ENCODE measurements at places on chromosomes 5 and 9.

- no peak for DNase-seq
Observed at GRCh38 chr9:76369583-76369982, 24.6 kb downstream of the RFK start.

GRCh38 chr9:85941966-85942912 lies 1.3 kb downstream of the NAA35 start:
- DNase-seq, result no peak

DNA sequence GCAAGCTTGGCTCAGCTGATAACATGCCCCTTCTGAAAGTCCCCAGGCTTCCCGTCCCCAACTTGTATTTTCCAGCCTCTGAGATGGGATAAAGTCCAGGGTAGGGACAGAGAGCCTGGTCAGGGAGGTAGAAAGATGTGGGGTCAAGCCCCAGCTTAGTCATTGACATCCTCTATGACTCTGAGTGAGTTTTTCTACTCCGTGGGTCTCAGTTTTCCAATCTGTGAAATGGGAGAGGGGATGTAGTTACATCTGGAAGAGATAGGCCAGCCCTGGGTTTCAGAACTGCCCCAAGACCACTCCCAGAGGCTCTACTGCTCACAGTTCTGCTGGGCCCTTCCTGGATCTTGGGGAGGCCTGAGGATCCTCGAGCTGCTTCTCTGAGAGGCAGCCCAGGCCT lies 3.1 kb downstream of the GPRIN1 start:
- DNase-seq, result no peak

GRCh38 chr9:136237486-136238341 lies 7.9 kb downstream of the QSOX2 start:
- no peak for DNase-seq

GRCh38 chr5:169036079-169036805 lies 264.7 kb downstream of the SLIT3 start:
- no peak for DNase-seq

DNA sequence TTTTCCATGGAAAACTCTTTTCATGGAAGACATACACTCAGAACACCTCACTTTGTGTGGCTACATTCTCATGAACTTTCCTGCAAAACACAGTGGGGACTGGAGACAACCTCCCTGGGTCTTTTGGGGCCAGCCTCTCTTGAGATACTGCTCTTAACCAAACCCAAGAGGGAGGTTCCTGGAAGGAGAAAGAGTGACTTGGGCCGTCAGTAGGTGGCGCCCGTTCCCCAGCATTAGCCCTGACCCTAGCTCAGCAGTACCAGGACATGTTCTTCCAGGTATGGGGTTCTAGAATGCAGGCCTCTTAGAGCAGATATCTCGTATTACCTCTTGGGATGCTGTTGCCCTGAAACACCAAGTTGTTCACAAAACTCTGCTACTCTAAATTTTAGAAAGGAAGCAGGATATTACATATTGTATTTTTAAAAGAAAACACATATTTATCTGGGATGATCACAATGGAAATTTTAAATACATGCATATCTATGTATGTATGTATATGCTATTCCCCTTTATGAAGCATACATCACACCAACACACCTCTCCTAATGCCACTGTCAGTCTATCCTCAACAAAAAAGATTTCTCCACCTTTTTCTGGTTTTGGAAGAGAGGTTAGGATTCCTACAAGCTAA lies 15.8 kb upstream of the GLIS3 start:
- DNase-seq, result peak; percentile 46

- no peak for DNase-seq
Observed at GRCh38 chr5:149646564-149646963, 65.3 kb downstream of the ARHGEF37 start.

- DNase-seq, result no peak
Observed at GRCh38 chr9:115668521-115668920, 485.1 kb upstream of the PAPPA start.

- no peak for DNase-seq
Observed at GRCh38 chr5:10757043-10757442, 4.0 kb downstream of the DAP start.

- DNase-seq, result no peak
Observed at GRCh38 chr5:157157293-157157891, 8.7 kb downstream of the GARIN3 start.

- DNase-seq, result no peak
Observed at GRCh38 chr5:139079225-139079990, 118.8 kb downstream of the SIL1 start.

DNA sequence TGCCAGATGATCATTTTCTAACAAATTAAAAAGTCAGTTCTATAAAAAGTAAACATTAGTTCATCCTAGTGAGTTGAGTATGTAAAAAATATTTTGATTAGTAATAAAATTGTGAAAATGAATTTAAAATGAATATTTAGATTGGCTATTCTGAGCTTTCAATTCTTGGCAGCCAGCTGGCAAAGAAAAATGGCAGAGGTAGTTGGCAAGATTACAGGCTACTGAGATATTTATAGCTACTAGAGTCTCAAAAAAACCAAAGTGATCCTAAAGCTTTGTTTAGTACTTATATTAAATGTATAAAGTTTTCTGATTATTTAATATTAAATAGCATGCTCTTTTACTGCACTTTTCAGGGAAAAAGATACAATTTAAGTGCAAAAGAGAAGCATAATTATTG lies 25.0 kb downstream of the SGTB start:
- no peak for DNase-seq

DNA sequence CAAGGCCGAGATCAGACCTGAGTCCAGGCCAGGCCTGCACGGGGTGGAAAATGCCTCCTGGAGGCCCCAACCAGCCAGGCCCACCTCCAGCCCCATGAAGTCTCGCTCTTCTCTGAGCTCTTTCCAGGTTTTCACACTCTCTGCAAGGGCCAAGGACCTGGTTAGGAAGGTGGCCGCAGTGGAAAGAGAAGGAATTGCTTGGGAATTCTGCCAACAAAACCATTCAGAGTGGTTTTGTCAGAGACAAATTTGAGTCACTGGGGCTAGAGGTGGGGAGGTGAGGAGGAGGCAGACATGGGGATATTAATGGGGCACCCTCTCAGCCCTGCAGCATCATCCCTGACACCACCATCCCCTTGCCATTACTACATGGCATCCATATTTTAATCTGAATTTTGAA lies 261.0 kb downstream of the ROR2 start:
- no peak for DNase-seq

DNA sequence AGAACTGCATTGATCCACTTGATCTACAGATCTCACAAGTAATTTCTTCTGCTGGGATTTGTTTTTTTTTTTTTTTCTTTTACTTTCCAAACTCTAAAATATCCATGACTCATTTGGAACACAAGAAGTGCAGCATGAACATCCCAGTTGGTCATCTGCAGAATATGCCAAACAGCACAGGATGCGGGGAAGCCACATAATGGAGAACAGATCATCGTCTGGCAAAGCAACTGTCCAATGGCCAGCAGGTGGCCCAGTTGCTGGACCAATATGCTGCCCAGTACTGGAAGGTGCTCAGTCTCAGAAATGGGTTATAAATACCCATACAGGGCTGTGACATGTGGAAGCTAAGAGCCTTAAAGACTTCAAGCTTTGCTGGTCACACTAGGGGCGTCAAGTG lies 221.3 kb upstream of the TAS2R1 start:
- DNase-seq, result no peak

- no peak for DNase-seq
Observed at GRCh38 chr9:115681585-115681984, 472.0 kb upstream of the PAPPA start.

DNA sequence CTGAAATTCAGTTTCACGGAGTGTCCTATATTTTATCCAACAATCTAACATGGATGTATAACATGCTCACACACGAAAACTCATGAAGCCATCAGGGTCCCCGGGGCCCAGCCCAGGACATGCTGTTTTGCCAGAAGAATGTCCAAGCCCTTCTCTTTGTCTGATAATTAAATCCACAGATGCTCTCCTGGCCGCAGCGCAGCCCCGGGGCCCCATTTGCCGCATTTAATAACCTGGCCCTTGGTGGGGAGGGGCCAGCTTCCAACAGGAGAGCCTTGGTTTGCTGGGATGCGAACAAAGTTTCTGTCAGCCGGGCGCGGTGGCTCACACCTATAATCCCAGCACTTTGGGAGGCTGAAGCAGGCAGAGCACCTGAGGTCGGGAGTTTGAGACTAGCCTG lies 30.0 kb downstream of the PLPP7 start:
- no peak for DNase-seq

GRCh38 chr5:150787656-150788055 lies 9.1 kb downstream of the SMIM3 start:
- DNase-seq, result no peak

DNA sequence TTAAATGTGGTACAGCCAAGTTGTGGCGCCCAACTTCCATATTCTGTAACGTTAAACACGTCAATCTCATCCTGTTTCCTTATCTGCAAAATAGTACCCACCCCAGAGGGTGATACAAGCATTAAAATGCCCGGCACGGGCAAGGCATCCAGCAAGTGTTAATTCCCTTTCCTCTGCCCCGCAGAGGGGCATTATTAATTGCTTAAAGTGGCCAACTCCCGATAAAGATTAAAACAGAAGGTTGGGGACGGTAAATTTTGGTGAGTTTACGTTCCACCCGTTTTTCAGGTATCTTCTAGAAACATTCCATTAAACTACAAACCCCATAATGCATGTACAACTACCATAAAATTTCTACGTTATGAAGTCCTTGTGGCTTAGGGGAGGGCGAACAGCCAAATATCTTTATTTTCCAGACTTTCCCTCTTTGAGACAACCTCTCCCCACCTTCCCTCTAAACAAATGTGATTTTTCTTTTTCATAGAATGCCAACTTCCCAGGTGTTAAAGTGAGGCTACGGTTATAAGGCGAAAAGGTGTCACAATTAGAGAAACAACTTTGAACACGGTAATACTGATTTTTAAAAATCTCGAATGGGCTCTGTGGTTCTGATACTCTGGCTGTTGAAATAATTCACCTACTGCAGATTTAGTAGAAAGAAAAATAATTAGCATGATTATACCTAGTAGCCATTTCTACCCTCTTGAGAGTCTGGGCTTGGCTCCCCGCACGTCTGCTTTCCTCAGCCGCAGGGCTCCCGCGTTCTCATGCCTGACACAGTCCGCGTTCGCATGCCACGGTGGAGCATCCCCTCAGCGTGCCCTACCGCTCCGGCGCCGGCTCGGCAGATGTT lies 1.2 kb upstream of the GPBP1 start:
- no peak for DNase-seq

DNA sequence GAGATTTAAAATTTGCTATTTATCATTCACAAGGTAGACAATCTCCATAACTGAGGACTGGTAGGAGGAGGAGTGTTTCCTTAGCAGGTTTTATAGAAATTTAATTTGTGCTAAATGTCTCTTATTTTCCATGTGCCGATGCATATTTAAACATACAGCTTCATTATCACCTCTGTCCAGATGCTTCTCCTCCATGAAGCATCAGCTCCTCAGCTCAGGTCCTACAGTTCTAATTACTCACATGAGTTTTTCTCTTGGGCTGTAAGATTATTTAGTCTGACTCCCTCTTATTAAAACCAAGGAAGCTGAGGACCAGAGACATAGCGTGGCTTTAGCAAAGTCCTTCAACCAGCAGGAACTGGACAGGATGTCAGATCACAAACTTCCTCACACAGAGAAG lies 300.2 kb upstream of the PANK3 start:
- no peak for DNase-seq

- no peak for DNase-seq
Observed at GRCh38 chr9:96420468-96421219, 2.5 kb upstream of the ZNF367 start.

DNA sequence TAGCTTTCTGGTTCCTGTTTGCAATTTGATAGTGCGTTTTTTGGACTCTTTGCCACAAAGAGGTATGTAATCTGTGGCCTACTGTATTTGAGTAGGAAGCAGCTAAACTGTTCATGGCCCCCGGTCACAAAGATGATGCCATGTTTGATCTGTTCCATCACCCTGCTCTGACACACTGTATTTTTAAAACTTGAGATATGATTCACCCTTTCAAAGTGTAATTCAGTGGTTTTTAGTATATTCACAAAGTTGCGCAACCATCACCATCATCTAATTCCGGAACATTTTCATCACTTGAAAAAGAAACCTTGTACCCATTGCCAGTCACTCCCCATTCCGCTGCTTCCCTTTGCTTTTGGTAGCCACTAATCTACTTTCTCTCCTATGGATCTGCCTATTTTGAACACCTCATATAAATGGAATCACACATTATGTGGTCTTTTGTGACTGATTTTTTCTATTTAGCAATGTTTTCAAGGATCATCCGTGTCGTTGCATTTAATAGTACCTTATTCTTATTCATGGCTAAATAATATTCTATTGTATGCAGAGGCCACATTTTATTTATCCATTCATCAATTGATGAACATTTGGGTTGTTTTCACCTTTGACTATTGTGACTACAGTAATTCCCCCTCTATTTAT lies 141.6 kb downstream of the NR3C1 start:
- DNase-seq, result no peak

DNA sequence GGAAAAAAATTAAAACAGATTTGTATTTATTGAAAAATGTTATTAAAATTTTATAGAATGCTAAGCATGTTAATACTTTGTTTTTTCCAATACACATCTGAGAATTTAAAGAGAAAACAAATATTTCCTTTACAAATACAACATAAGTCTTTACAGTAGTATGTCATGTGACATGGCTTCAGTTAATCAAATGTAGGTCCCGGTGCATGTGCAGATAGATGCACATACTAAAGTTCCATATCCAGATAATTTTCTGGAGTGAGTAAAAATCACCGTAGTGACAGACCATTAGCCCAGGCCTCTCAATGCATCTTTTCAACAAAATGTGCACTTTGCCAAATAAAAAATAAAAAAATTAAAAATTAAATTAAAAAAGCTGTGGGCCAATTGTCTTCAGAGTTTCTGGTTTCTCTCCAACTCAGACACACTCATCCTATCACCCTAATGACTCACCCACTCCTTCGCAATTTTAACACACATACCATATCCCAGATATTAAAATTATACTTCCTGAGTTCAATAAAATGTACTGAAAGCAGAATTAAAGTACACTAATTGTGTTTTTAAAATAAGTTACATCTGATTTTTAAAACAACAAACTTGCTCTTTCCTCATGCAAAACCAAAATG lies 508.1 kb downstream of the NR2F1-AS1 start:
- DNase-seq, result no peak

- DNase-seq, result no peak
Observed at GRCh38 chr5:61346511-61346910, 14.5 kb downstream of the ZSWIM6 start.

- DNase-seq, result no peak
Observed at GRCh38 chr5:69512740-69513260, 20.2 kb downstream of the OCLN start.

DNA sequence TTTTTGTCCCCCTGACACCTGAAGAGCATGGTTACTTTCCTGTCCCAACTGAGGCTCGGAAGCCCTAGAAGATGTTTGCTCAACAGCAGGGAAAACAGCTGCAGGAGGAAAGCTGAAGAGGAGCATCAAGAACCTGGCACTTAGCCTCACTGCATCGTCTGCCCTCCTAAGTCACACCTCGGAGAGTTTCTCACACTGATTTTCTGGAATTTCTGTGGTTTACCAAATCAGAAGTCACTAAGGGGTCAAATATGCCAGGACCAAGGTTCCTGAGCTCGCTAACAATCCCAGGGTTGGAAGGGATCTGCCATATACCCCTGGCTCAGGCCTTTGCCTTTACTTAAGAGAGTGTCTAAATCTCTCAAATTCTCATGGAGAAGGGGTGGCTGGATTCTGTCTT lies 5.3 kb downstream of the IL12B start:
- no peak for DNase-seq

Data from T-helper 17 cell (primary cell).